Fibroblast of the aortic adventitia (primary cell): ENCODE measurements at places on chromosomes 4 and X. TPM values are rescaled to one million over a fixed set of nuclear protein-coding genes. Genes with fewer than 3 reads are reported as not detected.

Gene OTC
- not detected in 2 replicates for total RNA-seq

DNA sequence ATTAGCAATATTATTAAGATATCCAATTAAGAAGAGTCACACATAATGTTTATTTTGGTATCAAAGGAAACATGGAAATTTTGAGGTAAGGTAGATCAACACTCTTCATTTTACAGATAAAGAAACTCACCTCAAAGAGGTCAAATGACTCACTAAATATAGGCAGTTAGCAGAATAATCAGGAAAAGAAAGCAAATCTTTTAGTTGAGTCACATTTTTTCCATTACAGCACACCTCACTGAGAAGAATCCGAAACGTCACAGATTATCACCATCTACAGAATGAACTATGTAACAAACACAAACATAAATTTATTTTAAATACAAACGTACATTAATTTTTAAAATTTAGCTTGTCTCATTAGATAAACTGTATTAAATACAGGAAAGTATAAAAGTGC lies 70.1 kb downstream of the TMEM47 start:
- no peak for DNase-seq

DNA sequence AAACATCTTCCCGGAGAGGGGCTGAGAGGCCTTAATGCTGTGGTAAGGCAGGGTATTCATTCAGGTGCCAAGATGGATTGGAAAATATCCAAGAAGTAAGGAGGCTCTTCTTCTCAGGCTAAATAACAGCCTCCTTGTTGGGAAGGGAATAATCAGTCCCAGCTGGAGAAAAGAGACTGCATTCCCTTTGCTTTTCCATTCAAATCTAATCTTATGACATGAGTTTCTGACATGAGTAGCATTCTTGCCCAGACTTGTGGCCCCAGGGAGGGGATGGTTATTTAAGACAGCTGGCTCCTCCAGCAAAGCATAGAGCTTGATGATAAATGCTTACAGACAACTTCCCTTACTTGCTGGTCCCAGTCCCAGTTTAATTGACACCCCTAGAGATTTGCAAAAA lies 98.3 kb downstream of the DCLK2 start:
- DNase-seq: peak; percentile 98

Gene ADH4
- total RNA-seq: not detected in 2 replicates

DNA sequence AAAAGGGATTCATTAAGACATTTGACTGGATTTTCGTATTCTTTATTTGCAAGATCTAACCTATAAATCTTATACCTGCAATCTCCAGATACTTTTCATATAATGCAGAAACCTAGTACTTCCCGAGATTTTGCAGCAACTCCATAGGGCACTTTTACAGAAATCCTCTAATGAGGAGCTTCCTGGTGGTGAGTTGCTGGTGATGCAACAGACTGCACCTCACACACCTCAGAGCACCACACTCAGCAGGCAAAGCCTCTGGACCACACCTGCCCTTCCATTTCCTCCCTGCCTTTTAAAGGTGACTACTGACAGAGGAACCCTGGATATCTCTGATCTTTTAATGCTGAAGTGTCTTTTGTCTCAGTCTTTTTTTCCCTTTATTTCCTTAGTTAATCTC lies 289.4 kb downstream of the TRAM1L1 start:
- DNase-seq: no peak
